ENCODE measurements at places on chromosomes 4 and X. TPM values are rescaled to one million over a fixed set of nuclear protein-coding genes. Genes with fewer than 3 reads are reported as not detected.

The ZRSR2 gene
- 18.7 TPM for polyA plus RNA-seq

The DOK7 gene
- polyA plus RNA-seq: 0.05 TPM

The TRPC3 gene
- not detected for polyA plus RNA-seq

The ADH1B gene
- not detected for polyA plus RNA-seq

DNA sequence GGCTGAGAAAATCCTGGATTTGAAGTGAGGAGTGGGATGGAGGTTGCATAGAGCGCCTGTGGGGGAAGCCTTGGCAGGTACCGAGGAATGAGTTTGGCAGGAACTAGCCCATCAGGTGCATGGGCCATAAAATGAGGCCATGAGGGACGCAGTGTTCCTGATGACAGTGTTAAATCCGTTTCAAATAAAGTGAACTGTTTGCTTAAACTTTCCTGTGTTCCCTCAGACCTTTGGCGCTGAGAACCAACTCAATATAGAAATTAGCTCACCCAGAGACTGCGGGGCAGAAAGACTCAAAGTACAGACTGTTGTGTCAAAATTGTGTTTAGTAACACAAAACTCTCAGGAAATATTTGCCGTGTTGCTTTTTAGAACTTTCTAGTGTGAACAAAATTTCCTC, 250.0 kb upstream of the NR3C2 start:
- peaks cover 4% of the 10 kb centered on the region for H3K27me3 ChIP-seq
- no peaks in the 10 kb centered on the region for H3K4me1 ChIP-seq
- H3K27ac ChIP-seq: no peak overlapping the region
- DNase-seq: no peak
- H3K4me3 ChIP-seq: no peak overlapping the region
- no peaks in the 10 kb centered on the region for H3K36me3 ChIP-seq

DNA sequence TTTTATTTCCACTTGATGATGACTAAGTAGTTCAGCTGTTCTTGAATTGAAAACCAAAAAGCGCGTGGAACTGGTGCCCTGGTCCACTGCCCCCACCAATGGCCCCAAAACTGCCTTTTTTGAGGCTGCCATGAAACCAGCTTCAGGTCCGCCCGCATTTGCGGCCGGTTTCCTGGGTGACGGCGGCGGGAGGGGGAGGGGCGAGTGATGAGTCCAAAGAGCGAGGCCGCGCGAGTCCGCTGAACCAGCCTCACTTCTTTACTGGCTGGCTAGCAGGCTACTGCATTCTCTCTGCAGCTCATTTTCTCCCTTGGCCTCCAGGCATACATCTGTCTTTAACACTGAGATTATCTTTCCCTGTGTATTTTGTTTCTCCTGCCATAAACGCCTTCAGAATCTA, 72.9 kb upstream of the FABP2 start:
- H3K36me3 ChIP-seq: no peaks in the 10 kb centered on the region
- H3K4me3 ChIP-seq: no peak overlapping the region
- H3K4me1 ChIP-seq: no peaks in the 10 kb centered on the region
- peak; percentile 9 for DNase-seq
- no peak overlapping the region for H3K27ac ChIP-seq

- DNase-seq: no peak
- no peaks in the 10 kb centered on the region for H3K36me3 ChIP-seq
- no peak overlapping the region for H3K4me3 ChIP-seq
- no peak overlapping the region for H3K27ac ChIP-seq
Measured at GRCh38 chr4:130922955-130923354, 1827.0 kb downstream of the C4orf33 start.

- H3K4me3 ChIP-seq: no peak overlapping the region
- DNase-seq: no peak
- no peak overlapping the region for H3K27ac ChIP-seq
- 0 out of 2 replicates have a peak, but pooled peaks cover 11% of the 10 kb centered on the region for H3K27me3 ChIP-seq
Measured at GRCh38 chrX:72025236-72025770, 106.4 kb downstream of the RTL5 start.

- H3K27me3 ChIP-seq: no peaks in the 10 kb centered on the region
- peaks cover 2% of the 10 kb centered on the region for H3K4me1 ChIP-seq
- H3K36me3 ChIP-seq: no peaks in the 10 kb centered on the region
Measured at GRCh38 chr4:114046331-114046730, 66.9 kb upstream of the ARSJ start.

GRCh38 chr4:185127021-185127925, 15.8 kb upstream of the SLC25A4 start:
- no peaks in the 10 kb centered on the region for H3K36me3 ChIP-seq
- peak overlapping the region; percentile 55 for H3K4me3 ChIP-seq
- H3K27me3 ChIP-seq: no peaks in the 10 kb centered on the region
- peak; percentile 87 for DNase-seq

DNA sequence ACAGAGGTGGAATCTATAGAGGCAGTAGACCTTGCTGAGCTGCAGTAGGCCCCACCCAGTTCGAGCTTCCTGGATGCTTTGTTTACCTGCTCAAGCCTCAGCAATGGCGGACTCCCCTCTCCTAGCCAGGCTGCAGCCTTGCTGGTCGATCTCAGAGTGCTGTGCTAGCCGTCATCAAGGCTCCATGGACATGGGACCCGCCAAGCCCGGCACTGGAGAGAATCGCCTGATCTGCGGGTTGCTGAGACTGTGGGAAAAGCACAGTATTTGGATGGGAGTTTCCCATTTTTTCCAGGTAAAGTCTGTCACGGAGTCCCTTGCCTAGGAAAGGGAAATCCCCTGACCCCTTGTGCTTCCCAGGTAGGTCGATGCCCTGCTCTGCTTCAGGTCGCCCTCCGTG, 124.8 kb upstream of the KLF8 start:
- H3K36me3 ChIP-seq: no peaks in the 10 kb centered on the region
- no peaks in the 10 kb centered on the region for H3K27me3 ChIP-seq
- DNase-seq: no peak
- H3K27ac ChIP-seq: no peak overlapping the region
- no peaks in the 10 kb centered on the region for H3K4me1 ChIP-seq
- no peak overlapping the region for H3K4me3 ChIP-seq

DNA sequence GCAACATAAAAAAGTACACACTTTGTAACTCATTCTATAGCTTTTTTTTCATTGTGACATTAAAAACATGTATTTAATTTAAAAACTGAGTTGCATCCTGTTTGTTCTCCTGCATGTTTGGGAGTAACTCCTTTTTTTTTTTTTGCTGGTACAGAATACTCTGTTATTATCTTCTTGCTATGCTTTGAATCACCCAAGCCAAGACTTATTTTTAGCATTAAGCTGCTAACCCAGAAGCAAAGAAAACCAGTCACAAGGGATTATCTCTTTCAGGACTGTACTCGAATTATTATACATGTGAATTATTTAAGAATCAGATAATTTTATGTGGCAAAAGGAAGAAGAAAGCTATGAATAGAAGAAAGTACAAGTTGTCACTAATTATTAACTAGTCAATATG, 194.9 kb downstream of the ADAMTS3 start:
- no peaks in the 10 kb centered on the region for H3K36me3 ChIP-seq
- H3K4me1 ChIP-seq: peaks cover 28% of the 10 kb centered on the region
- no peak overlapping the region for H3K27ac ChIP-seq
- no peaks in the 10 kb centered on the region for H3K27me3 ChIP-seq
- H3K4me3 ChIP-seq: no peak overlapping the region

- H3K27ac ChIP-seq: no peak overlapping the region
- no peaks in the 10 kb centered on the region for H3K36me3 ChIP-seq
- DNase-seq: no peak
- no peaks in the 10 kb centered on the region for H3K27me3 ChIP-seq
Measured at GRCh38 chr4:69054578-69055200, 41.6 kb upstream of the UGT2B7 start.

- H3K36me3 ChIP-seq: no peaks in the 10 kb centered on the region
- H3K4me3 ChIP-seq: no peak overlapping the region
- DNase-seq: no peak
- no peak overlapping the region for H3K27ac ChIP-seq
Measured at GRCh38 chrX:47595716-47596251, 13.5 kb downstream of the TIMP1 start.

GRCh38 chrX:50691820-50692219, 122.2 kb downstream of the SHROOM4 start:
- H3K27me3 ChIP-seq: no peaks in the 10 kb centered on the region
- no peaks in the 10 kb centered on the region for H3K36me3 ChIP-seq

- no peak overlapping the region for H3K27ac ChIP-seq
- H3K27me3 ChIP-seq: no peaks in the 10 kb centered on the region
- no peaks in the 10 kb centered on the region for H3K4me1 ChIP-seq
- H3K36me3 ChIP-seq: no peaks in the 10 kb centered on the region
- DNase-seq: no peak
- no peak overlapping the region for H3K4me3 ChIP-seq
Measured at GRCh38 chr4:125112536-125112935, 202.2 kb upstream of the FAT4 start.

DNA sequence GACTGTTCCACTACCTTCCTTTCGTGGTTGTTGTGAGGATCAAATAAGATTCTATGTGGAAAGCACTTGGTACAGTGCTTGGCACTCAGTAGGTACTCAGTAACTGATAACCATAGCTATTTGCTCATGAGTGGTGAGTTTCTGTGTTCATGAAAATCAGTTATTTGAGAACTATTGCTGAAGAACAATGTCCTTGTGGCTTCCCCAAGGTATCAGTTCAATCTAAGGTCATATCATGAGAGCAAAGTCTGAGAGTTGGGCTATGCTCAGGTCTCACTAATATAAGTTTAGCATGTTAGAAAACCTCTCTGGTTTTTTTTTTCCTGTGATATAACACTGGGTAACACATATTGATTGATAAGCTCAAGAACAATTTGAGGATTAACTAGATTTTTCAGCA, 147.8 kb downstream of the GRIA3 start:
- H3K27me3 ChIP-seq: no peaks in the 10 kb centered on the region
- H3K27ac ChIP-seq: no peak overlapping the region
- no peak overlapping the region for H3K4me3 ChIP-seq
- DNase-seq: no peak
- no peaks in the 10 kb centered on the region for H3K4me1 ChIP-seq

GRCh38 chrX:118062817-118063615, 53.6 kb downstream of the KLHL13 start:
- H3K27me3 ChIP-seq: no peaks in the 10 kb centered on the region
- no peaks in the 10 kb centered on the region for H3K4me1 ChIP-seq
- H3K27ac ChIP-seq: no peak overlapping the region
- no peak for DNase-seq
- no peaks in the 10 kb centered on the region for H3K36me3 ChIP-seq

GRCh38 chr4:140648716-140649308, 80.1 kb upstream of the UCP1 start:
- no peak for DNase-seq
- H3K36me3 ChIP-seq: peaks cover 25% of the 10 kb centered on the region
- H3K4me1 ChIP-seq: peaks cover 3% of the 10 kb centered on the region
- H3K27ac ChIP-seq: peak overlapping the region; percentile 62
- H3K27me3 ChIP-seq: no peaks in the 10 kb centered on the region

DNA sequence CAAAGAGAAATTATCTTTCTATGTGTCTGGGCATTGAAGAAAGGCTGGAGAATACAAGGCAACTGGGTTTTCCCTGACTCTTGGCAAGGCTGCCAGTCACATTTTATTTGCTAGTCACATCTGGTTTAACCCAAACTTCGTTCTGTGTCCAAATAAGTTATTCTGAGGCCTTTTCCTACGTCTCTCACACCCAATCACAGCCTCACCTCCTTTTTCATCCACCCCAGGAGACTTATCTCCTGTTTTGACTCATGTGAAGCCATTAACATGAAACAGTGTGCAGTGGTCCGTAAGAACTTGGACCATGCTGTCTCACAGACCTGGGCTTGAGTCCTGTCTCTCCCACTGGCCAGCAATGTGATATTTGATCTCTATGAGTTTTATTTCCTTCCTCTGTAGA, 59.3 kb downstream of the CNGA2 start:
- no peak overlapping the region for H3K4me3 ChIP-seq
- H3K4me1 ChIP-seq: no peaks in the 10 kb centered on the region
- H3K27ac ChIP-seq: no peak overlapping the region
- no peaks in the 10 kb centered on the region for H3K36me3 ChIP-seq

GRCh38 chr4:118035309-118035708, 1.0 kb downstream of the NDST3 start:
- no peaks in the 10 kb centered on the region for H3K36me3 ChIP-seq
- H3K27me3 ChIP-seq: no peaks in the 10 kb centered on the region
- H3K4me3 ChIP-seq: peak overlapping the region; percentile 74
- H3K27ac ChIP-seq: no peak overlapping the region
- DNase-seq: no peak
- peaks cover 2% of the 10 kb centered on the region for H3K4me1 ChIP-seq

DNA sequence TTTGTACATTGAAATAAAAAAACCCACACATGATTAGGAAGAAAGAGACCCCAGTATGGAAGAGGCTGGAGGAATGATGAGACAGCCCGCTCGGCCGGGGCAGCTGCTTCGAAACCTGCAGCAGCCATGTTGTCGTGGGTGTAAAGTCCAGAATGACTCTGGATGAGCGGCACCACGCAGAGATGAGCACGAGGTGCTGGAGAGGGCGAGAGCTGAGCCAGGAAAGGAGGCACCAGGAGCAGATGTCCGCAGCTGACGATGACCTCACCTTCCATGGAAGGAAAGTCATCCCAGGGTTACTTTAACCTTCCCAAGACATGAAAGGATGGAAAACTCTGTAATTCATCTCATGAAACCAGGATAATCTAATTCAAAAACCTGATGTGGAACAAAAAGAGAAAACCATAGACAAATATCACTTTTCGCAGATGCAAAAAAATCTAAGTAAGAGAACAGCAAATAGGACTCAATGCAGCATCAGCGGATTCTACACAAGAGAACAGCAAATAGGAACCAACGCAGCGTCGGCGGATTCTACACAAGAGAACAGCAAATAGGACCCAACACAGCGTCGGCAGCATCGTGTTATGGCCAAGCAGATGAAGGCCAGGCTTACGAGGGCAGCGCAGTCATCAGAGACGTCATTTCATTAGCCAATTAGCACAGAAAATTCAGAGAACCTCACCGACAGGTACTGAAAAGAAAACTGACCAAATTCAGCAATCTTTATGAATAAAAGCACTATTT, 25.9 kb upstream of the SPON2 start:
- DNase-seq: peak; percentile 17
- no peaks in the 10 kb centered on the region for H3K36me3 ChIP-seq
- no peak overlapping the region for H3K4me3 ChIP-seq
- peaks cover 14% of the 10 kb centered on the region for H3K4me1 ChIP-seq

DNA sequence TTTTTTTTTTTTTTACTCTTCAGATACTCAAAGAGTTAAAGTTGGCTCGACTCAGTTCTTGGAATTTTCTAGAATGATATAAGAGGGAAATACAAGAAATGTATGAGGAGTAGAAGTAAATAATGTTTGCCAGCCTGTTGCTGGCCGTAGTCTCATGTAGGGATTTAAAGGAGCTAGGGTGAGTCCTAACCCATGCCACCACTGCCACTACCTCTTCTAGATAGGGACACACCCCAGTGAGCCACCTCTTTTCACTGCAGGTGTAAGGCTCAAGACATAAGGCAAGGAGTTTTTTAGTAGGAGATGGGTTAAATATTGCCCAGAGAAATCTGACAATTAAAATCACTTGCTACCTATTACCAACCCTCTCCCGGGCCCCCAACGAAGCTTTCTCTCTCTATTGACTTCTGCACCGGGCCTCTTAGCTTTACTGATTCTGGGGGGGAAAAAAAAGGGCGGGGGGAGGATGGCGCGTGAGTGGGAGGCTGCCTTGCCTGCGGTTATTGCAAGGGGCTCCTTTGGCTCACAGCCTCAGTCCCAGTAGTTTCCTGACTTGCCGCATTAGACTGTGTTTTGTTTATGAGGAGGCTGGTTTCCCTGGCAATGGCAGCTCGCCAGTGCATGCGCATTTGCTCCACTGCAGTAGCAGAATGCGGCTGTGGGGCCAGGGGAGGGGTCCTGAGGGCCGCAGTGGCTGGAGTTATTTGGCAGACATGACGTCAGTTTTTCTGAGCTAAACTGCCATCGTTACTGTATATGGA, 3.0 kb downstream of the LINC00632 start:
- H3K4me3 ChIP-seq: no peak overlapping the region
- no peak overlapping the region for H3K27ac ChIP-seq
- DNase-seq: peak; percentile 60
- H3K27me3 ChIP-seq: peaks cover 5% of the 10 kb centered on the region
- H3K4me1 ChIP-seq: peaks cover 7% of the 10 kb centered on the region
